CD8-positive, alpha-beta T cell (primary cell): ENCODE measurements at places on chromosomes 13 and 19.

GRCh38 chr13:43848001-43848649, 31.4 kb downstream of the CCDC122 start:
- DNase-seq: no peak

DNA sequence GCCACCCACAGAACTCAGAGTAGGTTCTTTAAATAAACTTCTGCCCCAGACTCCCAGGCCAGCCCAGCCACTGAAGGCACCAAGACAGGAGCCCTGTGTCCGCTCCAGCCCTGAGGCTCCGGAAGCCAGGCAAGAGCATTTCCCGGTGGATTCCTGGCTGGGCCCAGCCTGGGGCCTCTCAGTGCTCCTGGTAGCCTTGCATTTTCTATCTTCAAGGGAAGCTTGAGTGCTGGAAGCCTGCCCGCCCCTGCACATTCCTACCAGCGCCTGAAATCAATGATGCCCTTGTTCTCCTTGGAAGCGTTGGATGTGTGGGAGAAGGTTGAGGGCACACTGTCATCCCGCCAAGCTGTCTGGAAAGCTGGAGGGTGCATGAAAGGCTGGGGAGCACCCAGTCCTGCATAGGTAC, 70.3 kb downstream of the ALOX5AP start:
- DNase-seq: no peak

DNA sequence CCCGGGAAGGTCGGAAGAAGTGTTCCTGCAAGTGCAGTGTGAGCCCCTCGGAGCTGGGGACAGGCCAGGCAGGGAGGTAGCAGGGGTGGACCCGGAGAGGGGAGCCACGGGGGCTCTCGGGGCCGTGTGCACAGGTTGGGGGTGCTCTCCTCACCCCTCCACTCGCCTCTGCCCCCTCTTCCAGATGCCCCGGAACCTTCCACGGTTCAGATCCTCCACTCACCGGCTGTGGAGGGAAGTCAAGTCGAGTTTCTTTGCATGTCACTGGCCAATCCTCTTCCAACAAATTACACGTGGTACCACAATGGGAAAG, 9.0 kb downstream of the CD22 start:
- DNase-seq: no peak

GRCh38 chr13:111323549-111323948, 3.1 kb downstream of the TEX29 start:
- no peak for DNase-seq

DNA sequence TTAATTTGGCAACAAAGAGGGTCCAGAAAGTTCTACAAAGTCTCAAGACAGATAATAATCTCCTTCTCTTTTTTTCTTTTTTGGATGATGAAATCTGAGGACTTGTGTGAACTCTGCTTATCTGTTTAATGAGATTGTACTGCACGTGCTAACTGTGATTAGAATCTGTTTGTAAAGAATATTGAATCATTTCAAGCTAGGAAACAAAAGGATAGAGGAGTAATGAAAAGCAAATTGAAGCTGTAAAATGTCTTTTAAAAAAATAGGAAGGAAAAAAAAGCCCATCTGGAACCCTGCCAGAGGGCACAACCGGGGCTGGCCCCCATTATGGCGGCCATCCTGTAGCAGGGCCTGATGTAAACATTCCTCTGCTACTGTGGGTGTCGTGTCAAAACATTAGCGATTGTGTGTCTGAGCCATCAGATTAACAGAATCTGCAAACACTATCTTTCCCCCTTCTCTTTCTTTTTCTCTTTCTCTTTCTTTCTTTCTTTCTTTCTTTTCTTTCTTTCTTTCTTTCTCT, 83.0 kb downstream of the FLT1 start:
- no peak for DNase-seq

DNA sequence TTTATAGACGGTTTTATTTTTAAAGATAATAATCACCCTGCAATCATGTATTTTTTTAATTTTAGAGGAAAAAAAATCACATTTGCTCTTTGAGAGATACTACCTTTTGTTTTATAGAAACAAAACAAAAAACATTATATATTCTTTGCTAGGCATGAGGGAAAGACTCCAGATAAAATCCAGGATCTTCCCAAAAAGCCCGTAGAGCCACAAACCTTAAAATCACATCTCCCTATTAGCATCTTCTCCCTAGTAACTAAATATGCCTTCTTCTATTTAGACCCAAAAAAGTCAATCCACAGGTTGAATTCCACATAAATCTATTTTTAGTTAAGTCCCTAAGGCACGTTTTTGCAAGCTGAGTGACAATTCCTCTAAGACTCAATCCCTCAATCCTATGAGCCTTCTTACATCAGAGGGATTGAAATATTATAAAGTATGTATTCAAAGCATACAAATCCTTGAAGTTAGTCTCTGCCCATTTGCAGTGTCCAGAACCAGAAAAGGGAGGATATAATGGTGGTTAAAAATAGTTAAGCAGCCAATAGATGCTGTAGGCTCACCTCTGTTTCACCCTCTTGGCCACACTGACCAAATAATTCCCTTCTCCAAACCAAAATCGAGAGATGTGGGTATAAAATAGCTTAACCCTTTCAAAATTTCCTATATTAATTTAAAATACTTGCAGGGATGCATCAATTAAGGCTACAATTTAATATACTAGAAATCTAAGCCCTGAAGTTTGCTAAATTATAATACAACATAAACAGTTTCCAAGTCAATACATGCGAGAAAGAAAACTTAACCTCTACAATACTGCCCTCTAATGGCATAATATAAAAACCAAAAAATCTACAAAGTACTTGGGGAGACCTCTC, 64.0 kb downstream of the SERP2 start:
- DNase-seq: peak; percentile 72

DNA sequence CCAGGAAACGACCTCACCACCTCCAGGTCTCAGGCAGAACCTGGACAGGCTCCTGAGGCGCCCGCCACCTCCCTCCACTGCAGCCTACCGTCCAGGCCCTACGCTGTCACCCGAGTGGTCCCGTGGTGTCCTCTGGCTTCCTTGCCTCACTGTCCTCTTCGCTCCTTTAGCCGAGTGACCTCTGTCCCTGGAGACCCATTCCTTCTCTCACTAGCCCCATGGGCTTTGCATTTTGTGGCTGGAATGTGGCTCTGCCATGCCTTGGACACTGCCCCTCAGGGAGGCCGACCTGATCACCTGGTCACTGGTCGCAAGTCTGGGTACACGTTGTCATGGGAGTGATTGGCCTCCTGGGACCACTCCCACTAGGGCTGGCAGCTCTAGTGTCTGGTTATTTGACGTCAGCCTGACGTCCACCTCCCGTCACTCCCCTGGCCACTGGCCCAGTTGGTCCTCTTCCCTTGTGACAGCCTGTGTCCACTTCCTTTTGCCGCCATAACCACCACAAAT, 17.9 kb downstream of the SLC25A42 start:
- no peak for DNase-seq

GRCh38 chr19:29551774-29552173, 26.0 kb downstream of the VSTM2B start:
- DNase-seq: no peak

DNA sequence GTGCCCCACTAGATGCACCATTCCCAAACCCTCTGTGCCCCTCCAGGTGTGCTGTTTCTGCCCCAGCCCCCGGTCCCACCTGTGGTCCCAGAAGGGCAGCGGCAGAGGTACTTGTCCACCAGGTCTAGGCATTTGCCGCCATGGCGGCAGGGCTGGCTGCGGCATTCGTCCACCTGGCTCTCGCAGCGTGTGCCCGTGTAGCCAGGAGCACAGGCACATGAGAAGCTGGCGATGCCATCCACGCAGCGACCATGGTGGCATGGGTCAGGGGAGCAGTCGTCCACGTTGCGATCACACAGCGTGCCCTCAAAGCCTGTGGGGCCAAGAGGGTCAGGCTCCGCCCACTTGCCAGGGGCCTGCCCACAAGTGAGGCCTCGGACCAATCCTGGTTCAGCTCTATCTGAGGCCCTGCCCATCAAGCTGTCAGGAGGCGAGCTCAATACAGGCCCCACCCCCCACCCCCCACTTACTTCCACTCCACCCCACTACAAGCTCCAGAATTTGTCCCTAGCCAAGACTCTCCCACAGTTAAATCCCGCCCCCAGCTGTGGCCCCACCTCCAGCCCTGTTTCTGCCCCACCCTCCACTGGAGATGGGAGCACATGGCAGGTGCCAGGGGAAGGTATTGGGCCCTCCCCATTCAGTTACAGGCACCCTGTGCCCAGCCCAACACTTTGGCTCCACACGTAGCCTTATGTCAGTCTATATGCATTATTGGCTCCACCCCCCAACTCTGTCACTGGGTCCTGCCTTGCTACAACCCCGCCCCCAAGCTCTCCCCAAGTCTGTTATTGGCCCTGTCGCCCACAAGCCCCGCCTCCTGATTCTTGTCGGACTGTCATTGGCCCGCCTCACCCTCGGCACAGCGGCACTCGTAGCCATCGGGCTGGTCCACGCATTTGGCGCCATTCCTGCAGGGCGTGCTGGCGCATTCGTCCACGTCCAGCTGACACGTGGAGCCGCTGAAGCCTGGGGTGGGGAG, 13.5 kb downstream of the NOTCH3 start:
- DNase-seq: no peak

DNA sequence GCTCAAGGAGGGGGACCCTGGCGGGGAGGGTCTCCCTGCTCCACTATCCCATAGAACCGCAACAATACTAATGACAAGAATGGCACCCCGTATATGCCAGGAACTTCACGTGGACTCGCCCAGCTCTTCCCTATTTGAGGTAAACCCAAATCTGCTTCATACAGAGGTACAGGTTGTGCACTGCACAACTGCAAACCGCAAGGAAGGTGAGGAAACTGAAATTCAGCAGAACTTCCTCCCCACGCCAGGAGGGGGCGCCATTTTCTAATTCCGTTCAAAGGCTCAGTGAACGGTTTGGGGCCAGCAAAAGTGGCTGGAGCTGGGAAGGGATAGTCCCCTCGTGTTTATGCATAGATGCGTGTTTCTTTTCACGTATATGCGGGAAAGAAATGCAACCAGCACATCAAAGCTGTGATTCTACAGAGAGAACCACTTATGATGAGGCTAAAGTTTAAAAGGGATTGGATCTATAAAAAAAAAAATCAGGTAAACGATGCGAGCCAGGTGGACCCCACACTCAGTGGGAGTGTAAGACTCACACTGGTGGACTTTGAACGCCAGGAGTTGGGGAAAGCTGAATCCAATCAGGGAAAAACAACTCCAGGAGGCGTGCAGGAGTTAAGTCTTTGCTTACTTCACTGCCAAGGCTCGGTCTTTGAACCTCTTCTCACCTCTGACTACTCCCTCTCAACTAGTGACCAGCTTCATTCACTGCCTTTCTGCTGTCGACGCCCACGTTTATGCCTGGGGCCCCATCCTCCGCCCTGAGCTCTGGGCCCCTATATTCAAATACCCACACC, 20.3 kb downstream of the C19orf81 start:
- DNase-seq: no peak

GRCh38 chr13:100211016-100211710, 122.3 kb downstream of the PCCA start:
- DNase-seq: no peak

DNA sequence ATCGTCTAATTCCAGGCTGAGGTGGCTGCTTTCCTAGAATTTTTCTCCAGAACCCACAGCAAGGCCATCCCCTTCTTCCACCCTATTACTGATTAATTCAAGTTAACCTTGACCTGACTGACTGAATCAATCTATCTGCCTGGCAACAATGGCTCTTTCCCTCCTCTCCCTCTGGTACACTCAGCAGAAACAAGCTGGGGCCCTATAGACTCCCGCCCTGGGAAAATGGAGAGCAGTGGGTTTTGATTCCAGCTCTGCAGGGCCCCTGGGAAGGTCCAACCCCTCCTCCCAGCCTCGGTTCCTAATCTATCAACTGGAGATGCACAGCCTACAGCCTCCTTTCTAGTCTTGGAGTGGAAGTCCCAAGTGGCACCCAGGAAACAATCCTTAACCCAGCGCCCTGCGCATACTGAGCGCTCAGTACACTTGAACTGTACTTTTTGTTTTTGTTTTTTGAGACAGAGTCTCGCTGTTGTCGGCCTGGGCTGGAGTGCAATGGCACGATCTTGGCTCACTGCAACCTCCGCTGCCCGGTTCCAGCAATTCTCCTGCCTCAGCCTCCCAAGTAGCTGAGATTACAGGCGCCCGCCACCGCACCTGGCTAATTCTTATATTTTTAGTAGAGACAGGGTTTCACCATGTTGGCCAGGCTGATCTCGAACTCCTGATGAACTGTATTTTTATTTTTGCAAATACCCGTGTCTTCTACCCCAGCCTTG, 5.2 kb upstream of the C3 start:
- no peak for DNase-seq

- no peak for DNase-seq
These were observed 52.1 kb downstream of the SERP2 start for GRCh38 chr13:44425815-44426078.

GRCh38 chr13:58620176-58620575, 988.6 kb downstream of the PCDH17 start:
- DNase-seq: no peak

DNA sequence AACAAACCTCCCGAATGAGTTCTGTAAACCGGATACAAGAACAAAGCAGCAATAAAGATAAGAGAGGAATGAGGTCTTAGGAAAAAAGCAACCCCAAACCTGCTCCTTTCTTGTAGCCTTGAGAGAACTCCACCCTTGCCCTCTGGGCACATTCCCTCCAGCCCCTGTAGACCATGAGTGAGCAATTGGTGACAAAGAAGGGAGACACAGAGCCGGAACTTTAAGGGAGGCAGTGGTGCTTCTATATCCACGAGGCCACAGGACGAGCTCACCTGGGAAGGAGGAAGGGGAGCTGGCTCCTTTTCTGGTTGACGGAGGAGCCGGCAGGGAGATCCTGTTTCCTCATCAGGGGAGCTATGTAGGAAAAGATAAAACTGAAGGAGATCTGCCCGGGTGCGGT, 13.0 kb downstream of the BRME1 start:
- no peak for DNase-seq

- DNase-seq: no peak
These were observed 14.2 kb downstream of the CRTC1 start for GRCh38 chr19:18697680-18698079.

DNA sequence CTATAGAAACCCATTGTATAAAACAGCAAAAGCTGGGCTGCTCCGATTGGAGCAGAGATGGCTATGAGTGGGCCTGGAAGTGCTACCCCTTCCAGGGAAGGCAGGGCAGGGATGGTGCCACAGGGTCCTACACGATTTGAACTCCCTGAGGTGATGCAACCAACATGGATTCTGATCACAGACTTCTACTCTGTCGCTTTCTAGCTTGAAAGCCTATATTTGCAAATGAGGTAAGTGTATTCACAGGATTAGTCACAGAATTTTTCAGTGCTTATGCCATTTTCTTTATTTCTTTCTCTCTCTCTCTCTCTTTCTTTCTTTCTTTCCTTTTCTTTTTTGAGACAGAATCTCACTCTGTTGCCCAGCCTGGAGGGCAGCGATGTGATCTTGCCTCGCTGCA, 179.0 kb downstream of the SPRY2 start:
- DNase-seq: no peak

GRCh38 chr19:5692723-5693194, 2.7 kb downstream of the RPL36 start:
- no peak for DNase-seq

DNA sequence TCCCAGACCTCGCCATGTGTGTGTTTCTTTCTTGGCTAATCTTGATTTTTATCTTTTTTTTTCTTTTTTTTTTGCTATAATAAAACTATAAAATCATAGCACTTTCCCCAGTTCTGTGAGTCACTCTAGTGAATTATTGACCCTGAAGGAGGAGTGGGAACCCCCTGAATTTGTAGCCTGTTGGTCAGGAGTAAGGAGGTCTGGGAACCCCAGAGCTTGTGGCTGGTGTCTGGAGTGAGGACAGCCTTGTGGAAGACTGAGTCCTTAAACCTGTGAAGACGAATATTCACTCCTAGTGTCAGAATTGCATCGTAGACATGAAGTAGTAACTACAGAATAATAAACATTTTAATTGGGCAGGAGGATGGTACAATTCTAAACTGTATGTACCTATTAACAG, 7.4 kb downstream of the EID2B start:
- DNase-seq: no peak

GRCh38 chr19:32599736-32600157, 18.8 kb downstream of the PDCD5 start:
- peak; percentile 79 for DNase-seq
